ENCODE measurements at places on chromosomes 16 and 17.

DNA sequence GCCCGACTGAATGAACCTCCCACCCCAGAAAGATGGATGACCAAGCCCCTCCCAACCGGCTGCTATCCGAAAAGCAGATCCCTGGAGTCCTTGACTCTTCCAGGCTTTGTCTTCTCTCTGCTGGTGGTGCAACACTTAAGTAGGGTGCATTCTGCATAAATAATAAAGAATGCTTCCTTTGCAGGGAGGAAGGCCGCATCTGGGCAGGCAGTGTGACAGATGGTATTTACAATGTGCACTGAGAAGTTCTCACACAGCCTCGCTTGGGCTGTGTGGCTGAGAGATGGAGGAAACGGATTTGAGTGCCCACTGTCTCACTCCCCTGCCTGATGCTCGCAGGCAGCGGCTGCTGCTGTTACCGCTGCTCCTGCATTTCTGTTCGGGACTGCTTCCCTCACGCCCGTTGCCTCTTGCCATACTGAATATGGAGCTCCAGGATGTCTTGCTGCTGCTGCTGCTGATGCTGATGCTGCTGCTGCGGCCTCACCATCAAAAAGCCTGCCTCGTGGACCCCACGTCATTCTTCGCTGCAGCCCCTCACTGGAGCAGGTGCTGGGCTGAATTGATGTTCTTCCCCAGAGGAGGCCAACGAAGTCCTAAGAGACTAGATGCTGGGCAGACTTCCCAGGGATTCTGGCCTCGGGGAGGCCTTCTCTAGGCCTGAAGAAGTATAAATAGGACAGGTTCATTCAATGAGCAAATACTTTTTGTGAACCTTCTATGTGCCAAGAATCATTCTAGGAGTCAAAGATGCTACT lies 7.1 kb upstream of the RHBDL3 start:
- DNase-seq: no peak

GRCh38 chr17:19915245-19915978 lies 47.7 kb upstream of the ULK2 start:
- no peak for DNase-seq

GRCh38 chr16:57837305-57838125 lies 35.2 kb upstream of the KIFC3 start:
- DNase-seq: no peak

GRCh38 chr17:44277976-44278375 lies 10.0 kb upstream of the SLC4A1 start:
- no peak for DNase-seq

DNA sequence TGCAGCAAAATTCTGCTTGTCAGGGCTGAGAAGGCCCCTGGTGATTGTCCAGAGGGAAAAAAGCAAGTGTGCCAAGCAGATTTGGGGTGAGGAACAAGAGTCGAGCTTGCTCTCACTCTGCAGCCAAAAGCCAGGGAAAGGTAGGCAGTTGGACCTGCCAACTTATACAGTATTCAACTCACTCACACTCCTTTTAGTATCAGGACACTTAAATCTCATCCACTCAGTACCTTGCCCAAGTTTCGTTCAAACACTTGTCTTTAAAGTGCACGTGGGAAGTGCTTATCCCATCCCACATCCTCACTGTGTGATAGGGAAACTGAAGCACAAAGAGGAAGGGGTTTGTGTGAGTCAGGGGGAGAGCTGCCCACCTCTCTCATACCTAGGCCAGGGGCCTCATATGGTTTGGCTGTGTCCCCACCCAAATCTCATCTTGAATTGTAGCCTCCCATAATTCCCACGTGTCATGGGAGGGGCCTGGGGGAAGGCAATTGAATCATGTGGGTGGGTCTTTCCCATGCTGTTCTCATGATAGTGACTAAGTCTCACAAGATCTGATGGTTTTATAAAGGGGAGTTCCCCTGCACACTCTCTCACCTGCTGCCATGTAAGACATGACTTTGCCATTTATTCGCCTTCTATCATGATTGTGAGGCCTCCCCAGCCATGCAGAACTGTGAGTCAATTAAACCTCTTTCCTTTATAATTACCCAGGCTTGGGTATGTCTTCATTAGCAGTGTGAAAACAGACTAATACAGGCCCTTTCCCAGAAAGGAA lies 25.6 kb upstream of the CES5A start:
- no peak for DNase-seq

GRCh38 chr17:27651411-27652345 lies 20.7 kb downstream of the LGALS9 start:
- DNase-seq: peak; percentile 64

GRCh38 chr16:55832425-55832772 lies 497 bp downstream of the CES1 start:
- DNase-seq: no peak

- DNase-seq: peak; percentile 42
Observed at GRCh38 chr16:23949630-23950290, 114.0 kb downstream of the PRKCB start.

GRCh38 chr17:8284126-8284525 lies 4.3 kb upstream of the RANGRF start:
- DNase-seq: no peak

DNA sequence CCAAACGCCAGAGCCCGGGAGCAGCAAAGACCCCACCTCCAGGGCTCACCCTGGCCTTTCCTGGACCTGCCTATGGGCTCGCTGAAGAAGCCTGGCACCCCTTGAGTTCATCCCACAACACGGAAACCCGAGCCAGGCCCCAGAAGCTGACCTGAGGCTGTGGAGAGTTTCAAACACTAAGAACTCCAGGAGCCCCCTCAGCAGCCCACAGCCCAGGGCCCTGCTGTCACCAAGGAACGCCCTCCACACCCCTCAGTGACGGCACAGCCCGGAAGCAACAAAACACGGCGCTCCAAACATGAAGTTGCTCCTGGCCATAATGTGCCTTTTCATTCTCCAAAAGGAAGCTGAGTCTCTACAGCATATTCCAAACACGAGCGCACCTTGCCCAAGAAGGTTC lies 9.2 kb downstream of the SLC38A10 start:
- DNase-seq: no peak

GRCh38 chr16:74271872-74272271 lies 24.7 kb upstream of the PSMD7 start:
- no peak for DNase-seq

DNA sequence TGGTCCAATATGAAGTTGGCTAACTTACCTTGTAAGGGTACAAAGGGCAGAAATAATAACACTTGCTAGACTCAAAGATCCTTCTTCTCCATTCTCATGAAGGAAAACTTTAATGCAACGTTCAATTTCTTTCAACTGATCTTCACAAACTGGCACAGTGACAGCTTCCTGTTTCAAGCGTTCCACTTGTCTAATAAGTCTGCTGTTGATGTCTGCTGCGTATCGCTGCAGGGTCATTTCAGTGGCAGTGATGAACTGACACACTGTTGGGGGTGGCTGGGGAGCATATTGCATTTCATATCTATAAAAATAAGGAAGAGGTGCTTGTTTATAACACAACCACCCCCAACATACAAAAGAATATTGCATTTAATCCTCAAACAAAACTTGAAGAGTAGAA lies 33.5 kb upstream of the ARL6IP1 start:
- DNase-seq: no peak

- no peak for DNase-seq
Observed at GRCh38 chr17:73307130-73307529, 4.7 kb downstream of the CDC42EP4 start.

- DNase-seq: no peak
Observed at GRCh38 chr16:75527825-75528299, 8.0 kb downstream of the CHST5 start.

DNA sequence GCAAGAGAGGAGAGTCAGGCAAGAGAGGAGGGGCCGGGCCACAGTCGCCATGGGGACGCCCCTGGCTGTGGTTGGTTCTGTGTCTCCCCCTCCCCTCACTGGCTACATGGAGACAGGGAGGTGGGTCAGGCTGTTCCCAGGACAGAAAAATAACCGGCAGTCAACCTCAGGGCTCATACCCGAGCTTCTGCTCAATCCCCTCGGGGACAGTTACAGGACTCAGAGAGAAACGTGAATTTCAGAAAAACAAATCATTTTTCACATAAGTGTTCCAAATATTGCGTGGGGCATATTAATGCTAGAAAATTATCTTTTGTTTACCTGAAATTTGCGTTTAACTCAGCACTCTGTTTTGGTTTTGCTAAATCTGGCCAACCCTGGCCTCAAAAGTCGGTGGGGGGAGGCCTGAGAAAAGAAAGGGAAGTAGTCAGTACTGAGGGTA lies 22.2 kb upstream of the CPSF4L start:
- DNase-seq: no peak

GRCh38 chr16:84349862-84350684 lies 18.3 kb upstream of the ATP2C2 start:
- DNase-seq: no peak

GRCh38 chr16:49503256-49504022 lies 129.8 kb downstream of the C16orf78 start:
- DNase-seq: no peak

- DNase-seq: peak; percentile 45
Observed at GRCh38 chr17:55090079-55090492, 121.5 kb downstream of the STXBP4 start.

- peak; percentile 74 for DNase-seq
Observed at GRCh38 chr16:50266337-50267091, at the start of gene ADCY7. ADCY7 (plus strand) TSS chr16:50266551; CDS start chr16:50288180, 21,629 bp downstream.

GRCh38 chr17:46147296-46147695 lies 45.9 kb downstream of the KANSL1 start:
- DNase-seq: no peak

DNA sequence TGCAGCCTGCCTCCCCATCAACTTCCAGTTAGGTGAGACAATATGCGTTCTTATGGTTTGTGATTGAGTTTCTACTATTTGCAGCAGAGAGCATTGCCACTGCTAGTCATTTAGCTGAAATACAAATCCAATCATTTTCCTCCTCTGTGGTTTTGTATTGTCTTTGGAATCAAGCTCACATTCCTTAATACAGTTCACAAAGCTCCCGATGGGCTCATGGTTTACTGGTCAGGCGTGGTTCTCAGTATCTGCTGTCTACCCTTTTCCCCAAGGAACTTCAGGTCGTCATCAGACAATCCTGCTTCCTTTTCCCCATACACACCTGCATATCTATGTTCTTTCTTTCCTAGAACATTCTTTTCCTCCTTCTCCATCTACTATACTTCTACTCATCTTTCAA lies 69.6 kb upstream of the GAS7 start:
- no peak for DNase-seq

- DNase-seq: no peak
Observed at GRCh38 chr17:80633994-80634566, 89.4 kb downstream of the RPTOR start.

GRCh38 chr17:4326608-4327007 lies 39.9 kb downstream of the UBE2G1 start:
- DNase-seq: no peak

- DNase-seq: no peak
Observed at GRCh38 chr17:42251115-42251514, 25.1 kb downstream of the STAT5B start.

DNA sequence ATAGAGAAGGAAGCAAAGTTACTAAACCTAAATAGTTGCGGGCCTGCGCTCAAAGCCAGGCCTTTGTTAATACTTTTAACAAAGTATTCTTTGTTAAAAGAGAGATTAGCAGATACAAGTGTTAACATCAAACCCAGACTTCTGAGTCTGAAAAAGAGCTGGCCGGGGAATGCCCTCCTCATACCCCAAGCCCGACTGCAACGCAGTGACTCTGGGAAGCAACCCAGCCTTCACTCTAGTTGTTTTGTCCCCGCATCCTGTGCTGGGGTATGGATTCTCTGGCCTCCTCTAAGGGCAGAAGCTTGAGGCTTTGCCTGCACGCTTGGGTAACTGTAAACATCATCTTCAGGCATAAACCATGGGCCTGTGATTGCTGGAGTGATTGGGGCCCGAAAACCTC lies 48.3 kb downstream of the ADCY7 start:
- no peak for DNase-seq

DNA sequence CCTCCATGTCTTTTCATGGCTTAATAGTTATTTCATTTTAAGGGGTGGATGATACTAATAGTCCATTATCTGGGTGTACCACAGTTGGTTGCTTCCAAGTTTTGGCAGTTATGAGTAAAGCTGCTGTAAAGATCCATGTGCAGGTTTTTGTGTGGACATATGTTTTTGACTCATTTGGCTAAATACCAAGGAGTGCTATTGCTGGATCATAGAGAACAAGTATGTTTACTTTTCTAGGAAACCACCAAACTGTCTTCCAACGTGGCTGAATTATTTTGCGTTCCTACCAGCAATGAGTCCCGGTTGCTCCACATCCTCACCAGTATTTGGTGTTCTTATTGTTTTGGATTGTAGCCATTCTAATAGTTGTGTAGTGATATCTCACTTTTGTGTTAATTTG lies 181.9 kb downstream of the SPECC1 start:
- no peak for DNase-seq

DNA sequence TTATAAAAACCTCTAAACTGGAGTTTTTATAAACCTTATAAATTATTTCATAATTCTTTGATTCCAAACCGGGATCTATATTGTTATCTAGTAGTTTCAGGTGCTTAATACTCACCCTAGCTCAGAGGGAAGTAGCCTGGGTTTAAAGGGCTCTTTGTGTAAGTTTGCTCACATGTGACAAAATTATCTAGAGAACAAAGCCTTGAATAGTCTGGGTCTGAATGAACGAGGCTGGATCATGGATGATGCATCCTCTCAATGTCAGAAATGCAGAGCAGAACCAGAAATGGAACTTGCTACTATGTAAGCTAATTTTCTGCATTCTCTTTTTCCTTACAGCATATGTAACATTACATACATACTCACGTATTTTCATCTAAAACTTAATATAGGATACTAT lies 103.9 kb upstream of the NETO2 start:
- no peak for DNase-seq

- no peak for DNase-seq
Observed at GRCh38 chr16:77570574-77570973, 135.7 kb upstream of the ADAMTS18 start.

DNA sequence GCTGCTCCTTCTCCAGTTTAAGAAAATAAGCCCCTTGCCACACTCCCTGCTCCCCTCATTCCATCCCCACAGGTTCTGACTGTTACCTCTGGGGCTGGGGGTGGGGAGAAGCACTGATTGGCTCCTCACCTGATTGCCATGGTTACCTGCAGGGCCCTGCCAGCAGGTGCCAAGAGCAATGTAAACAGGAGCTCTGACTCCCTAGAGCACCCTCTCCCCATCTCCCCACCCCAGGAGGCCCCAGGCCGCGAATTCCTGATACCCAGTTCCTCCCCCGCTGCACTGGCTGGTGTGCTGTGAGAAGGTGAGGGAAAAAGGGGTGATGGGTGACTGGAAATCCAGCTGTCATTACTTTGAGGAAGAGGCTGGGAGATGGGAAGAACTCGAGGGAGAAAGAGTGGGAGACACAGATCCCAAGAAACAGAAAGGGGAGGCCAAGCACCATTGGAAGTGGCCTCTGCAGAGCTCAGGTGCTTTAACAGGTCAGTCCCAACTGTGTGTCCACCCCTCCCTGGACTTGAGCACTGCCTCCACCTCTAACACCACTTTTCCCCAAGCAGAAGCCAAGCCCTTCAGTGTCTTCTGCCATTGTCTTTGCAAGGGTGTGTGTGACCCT lies 4.5 kb downstream of the PCGF2 start:
- no peak for DNase-seq

Measured in T-helper 17 cell (primary cell).